Lower lobe of right lung (tissue), 2 donors: ENCODE measurements at places on chromosomes 2 and 18. TPM values are rescaled to one million over a fixed set of nuclear protein-coding genes. Genes with fewer than 3 reads are reported as not detected.

The CLEC4F gene
- 0.71 TPM for total RNA-seq

- H3K4me3 ChIP-seq, result no peak overlapping the region
- H3K4me1 ChIP-seq, result no peaks in the 10 kb centered on the region
- H3K27ac ChIP-seq, result no peak overlapping the region
- DNase-seq, result no peak
- no peaks in the 10 kb centered on the region for H3K27me3 ChIP-seq
- no peaks in the 10 kb centered on the region for H3K36me3 ChIP-seq
Measured at GRCh38 chr2:128772671-128773070, 454.0 kb upstream of the HS6ST1 start.

DNA sequence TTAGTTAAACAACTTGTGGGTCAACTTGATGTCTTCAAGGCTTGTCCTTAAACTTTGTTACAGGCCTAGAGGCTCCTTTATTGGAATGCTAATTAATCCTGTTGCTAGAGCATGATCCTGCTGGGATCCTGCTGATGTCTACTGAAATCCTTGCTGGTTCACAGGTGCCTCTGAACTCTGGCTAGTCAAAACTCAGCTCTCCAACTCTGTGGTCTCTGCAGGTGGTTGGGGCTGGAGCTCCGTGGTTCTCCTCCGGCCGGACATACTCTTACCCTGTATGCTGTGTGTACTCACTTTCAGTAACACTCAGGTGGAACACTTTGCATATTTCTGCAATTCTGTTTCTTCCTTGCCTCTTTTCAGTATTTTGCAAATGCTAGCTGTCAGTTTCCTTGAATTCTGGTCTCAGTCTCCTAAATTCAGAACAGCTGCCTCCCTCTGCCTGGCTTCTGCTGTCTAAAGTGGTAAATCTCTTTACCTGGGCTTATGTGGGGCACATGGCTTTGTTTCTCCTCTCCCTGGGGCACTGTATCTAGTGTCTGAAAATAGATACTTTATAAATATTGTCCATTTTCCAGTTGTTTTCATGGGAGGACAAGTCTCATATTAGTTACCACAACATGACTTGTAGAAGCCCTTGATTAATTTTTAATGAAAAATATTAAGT, 113.0 kb downstream of the ATP9B start:
- no peak overlapping the region for H3K27ac ChIP-seq
- H3K4me1 ChIP-seq, result no peaks in the 10 kb centered on the region
- DNase-seq, result no peak
- no peak overlapping the region for H3K4me3 ChIP-seq
- H3K36me3 ChIP-seq, result peaks cover 4% of the 10 kb centered on the region

- no peak overlapping the region for H3K27ac ChIP-seq
- DNase-seq, result no peak
- H3K36me3 ChIP-seq, result peaks cover 37% of the 10 kb centered on the region
- H3K27me3 ChIP-seq, result no peaks in the 10 kb centered on the region
- no peak overlapping the region for H3K4me3 ChIP-seq
Measured at GRCh38 chr2:241422350-241422749, 66.3 kb downstream of the FARP2 start.

DNA sequence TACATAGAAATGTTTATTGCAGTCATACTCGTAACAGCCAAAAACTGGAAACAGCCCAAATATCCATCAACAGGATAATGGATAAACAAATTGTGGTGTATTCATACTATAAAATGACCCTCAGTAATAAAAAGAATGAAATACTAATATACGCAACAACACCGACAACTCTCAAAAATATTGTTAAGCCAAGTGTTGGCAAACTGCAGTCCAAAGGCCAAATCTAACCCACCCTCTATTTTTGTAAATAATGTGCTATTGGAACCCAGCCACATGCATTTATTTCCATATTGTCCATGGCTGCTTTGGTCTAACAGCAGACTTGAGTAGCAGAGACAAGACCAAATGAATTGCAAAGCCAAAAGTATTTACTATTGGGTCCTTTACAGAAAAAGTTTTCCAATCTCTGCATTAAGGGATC, 151.0 kb downstream of the MREG start:
- DNase-seq, result no peak
- no peaks in the 10 kb centered on the region for H3K36me3 ChIP-seq
- no peak overlapping the region for H3K27ac ChIP-seq
- no peaks in the 10 kb centered on the region for H3K4me1 ChIP-seq
- no peak overlapping the region for H3K4me3 ChIP-seq
- H3K27me3 ChIP-seq, result no peaks in the 10 kb centered on the region

The MCEE gene
- 22.2 TPM for total RNA-seq

GRCh38 chr2:176134035-176134434, 4.5 kb downstream of the HOXD8 start:
- no peak overlapping the region for H3K4me3 ChIP-seq
- no peak for DNase-seq
- H3K27ac ChIP-seq, result no peak overlapping the region

The EFEMP1 gene
- total RNA-seq, result 219 TPM

- H3K4me3 ChIP-seq, result peak overlapping the region; percentile 68
- H3K4me1 ChIP-seq, result peaks cover 85% of the 10 kb centered on the region
- peak; percentile 74 for DNase-seq
- H3K27ac ChIP-seq, result peak overlapping the region; percentile 92
- no peaks in the 10 kb centered on the region for H3K36me3 ChIP-seq
- H3K27me3 ChIP-seq, result no peaks in the 10 kb centered on the region
Measured at GRCh38 chr2:73984922-73985307, 205 bp downstream of the TET3 start.

The SLC4A3 gene
- 1.0 TPM for total RNA-seq

The SERPINB13 gene
- total RNA-seq, result not detected

- no peaks in the 10 kb centered on the region for H3K36me3 ChIP-seq
- H3K4me1 ChIP-seq, result no peaks in the 10 kb centered on the region
- no peak for DNase-seq
- H3K27me3 ChIP-seq, result peaks cover 6% of the 10 kb centered on the region
Measured at GRCh38 chr2:118457951-118458350, 369.7 kb downstream of the INSIG2 start.

DNA sequence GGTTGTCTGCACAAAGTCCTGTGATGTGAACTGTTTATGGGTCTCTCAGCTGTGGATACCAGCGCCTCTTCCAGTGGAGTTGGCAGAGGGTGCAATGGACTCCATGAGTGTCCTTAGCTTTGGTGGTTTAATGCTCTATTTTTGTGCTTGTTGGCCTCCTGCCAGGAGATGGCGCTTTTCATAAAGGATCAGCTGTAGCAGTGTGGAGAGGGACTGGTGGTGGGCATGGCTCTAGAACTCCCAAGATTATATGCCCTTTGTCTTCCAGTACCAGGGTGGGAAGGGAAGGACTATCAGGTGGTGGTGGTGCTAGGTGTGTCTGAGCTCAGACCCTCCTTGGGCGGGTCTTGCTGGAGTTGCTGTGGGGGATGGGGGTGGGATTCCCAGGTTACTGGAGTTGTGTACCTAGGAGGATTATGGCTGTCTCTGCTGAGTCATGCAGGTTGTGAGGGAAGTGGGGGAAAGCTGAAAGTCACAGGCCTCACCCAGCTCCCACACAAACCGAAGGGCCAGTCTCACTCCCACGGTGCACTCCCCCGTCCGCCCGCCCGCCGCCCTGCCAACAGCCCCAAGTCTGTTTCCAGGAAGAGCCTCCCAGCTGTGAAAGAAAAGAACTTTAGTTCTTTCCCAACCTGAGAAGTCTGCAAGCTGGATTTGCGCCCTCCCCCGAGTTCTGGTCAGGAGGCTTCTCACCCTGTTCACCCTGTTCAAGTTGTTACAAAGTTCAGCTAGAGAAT, 108.1 kb downstream of the MARCO start:
- H3K4me3 ChIP-seq, result no peak overlapping the region
- H3K36me3 ChIP-seq, result no peaks in the 10 kb centered on the region
- no peak overlapping the region for H3K27ac ChIP-seq
- H3K27me3 ChIP-seq, result no peaks in the 10 kb centered on the region

The SIX2 gene
- 0.38 TPM for total RNA-seq

The ABCG8 gene
- total RNA-seq, result not detected

The ALPI gene
- not detected for total RNA-seq

DNA sequence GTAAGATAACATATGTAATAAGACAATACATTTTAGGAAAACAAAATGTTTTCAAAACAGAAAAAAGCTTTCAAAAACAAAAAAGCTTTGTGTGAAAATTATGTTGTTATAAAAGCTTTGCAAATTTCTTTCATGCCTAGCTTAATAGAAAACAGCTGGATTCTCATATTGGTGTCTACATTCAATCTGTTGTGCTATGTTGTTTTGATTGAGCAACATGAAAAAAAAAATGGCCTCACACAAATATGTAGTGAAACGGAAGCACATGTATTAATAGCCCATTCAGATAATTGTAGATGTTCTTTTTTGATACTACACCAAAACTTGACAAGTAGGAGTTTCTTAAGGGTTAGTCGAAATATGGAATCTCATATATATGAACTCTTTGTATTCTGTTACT, 197.5 kb downstream of the ZEB2 start:
- no peak overlapping the region for H3K27ac ChIP-seq
- no peaks in the 10 kb centered on the region for H3K36me3 ChIP-seq
- peaks cover 18% of the 10 kb centered on the region for H3K4me1 ChIP-seq
- H3K4me3 ChIP-seq, result no peak overlapping the region
- no peak for DNase-seq
- no peaks in the 10 kb centered on the region for H3K27me3 ChIP-seq

DNA sequence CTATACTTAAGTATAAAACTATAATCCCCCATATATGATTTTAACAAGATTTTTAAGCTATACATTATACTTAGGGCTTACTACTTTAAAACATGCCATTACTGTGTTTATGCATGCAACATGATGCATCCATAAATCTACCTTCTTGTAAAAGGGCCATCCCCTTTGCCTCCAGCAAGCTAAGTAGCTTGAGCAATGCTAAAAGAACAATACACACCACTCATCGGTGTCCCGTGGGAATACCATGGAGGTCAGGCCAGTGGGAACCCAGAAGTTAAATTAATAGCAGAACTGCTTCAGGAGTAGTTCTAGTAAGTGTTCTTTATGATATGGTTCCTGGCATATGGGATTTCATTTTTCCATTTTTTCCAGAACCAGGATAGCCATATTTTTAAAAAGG, 37.8 kb downstream of the SH3RF3 start:
- H3K4me3 ChIP-seq, result no peak overlapping the region
- DNase-seq, result no peak
- no peak overlapping the region for H3K27ac ChIP-seq
- no peaks in the 10 kb centered on the region for H3K36me3 ChIP-seq
- H3K27me3 ChIP-seq, result no peaks in the 10 kb centered on the region

GRCh38 chr2:167480232-167480985, 592.1 kb downstream of the XIRP2 start:
- no peaks in the 10 kb centered on the region for H3K4me1 ChIP-seq
- no peaks in the 10 kb centered on the region for H3K36me3 ChIP-seq

DNA sequence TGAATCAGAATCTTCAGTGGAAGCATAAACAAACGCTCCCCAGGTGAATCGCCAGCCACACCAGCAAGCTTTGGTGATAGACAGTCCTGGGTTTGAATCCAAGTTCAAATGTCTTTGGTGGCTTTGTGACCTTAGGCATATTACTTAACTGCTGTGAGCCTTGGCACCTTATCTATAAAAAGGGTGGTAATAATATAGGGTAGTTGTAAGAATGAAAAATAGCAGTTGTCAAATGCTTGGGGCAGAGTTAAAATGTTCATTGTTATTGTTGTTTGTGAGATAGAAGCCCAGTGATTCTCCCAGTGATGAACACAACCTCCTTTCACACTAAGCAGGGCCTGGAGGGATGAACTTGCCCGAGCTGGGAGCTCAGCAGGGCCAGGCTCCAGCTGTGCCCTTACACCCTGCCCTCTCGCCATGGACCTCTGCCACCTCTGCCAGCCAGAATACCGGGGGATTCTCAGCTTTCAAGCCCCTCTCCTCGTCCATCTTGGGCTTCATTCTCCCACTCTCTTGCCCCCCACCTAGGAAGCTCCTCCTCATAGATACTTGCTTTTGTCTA, 6.1 kb upstream of the TMBIM1 start:
- peaks cover 41% of the 10 kb centered on the region for H3K4me1 ChIP-seq
- no peak for DNase-seq
- H3K36me3 ChIP-seq, result no peaks in the 10 kb centered on the region
- H3K27ac ChIP-seq, result peak overlapping the region; percentile 34
- H3K27me3 ChIP-seq, result no peaks in the 10 kb centered on the region

The AAMP gene
- total RNA-seq, result 58.8 TPM

- DNase-seq, result peak; percentile 13
- no peak overlapping the region for H3K4me3 ChIP-seq
- H3K27me3 ChIP-seq, result peaks cover 3% of the 10 kb centered on the region
Measured at GRCh38 chr18:79581911-79582310, 97.7 kb upstream of the CTDP1 start.

The PLGLB1 gene
- total RNA-seq, result 2.7 TPM

- H3K27me3 ChIP-seq, result no peaks in the 10 kb centered on the region
- no peak overlapping the region for H3K27ac ChIP-seq
- H3K36me3 ChIP-seq, result no peaks in the 10 kb centered on the region
- peaks cover 19% of the 10 kb centered on the region for H3K4me1 ChIP-seq
Measured at GRCh38 chr2:172296267-172297046, 130.9 kb upstream of the ITGA6 start.

The CNTNAP5 gene
- total RNA-seq, result not detected

DNA sequence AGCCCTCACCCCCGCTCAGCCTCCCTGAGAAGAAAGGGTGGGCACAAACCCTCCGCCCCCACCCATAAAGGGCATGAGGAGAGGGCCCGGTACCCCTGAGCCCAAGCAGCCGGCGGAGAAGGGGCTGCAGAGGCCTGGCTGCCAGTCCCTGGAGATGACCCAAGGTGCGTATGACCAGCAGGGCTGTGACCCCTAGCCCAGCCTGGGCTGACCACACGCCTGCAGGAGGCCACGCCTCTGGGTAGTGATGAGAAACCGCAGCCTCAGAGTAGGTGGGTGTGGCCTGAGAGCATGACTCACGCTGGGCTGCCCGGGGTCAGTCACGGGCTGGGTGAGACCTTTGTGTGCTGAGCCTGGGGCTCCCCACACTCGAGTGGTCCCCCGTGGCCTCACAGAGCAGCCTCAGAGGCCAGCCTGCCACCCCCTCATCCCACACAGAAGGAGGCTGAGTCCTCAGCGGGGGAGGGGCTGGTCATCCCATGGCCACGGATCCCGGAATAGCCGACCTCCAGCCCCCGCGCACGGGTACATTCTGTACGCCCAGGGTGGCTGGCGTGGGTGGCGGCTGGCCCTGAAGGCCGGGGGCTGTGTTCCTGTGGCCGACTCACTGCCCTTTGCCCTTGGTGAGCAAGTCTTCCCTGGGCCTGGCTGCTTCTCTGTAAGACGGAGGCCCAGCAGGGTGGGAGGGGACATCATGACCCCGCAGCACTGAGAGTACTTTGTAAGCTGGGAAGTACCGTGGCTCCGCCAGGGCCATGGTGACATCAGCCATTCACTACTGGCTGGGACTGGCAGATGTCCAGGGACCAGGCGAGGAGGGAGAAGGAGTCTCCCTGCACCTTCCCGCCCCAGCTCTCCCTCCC, 110.8 kb upstream of the OTOS start:
- peak; percentile 87 for DNase-seq
- peak overlapping the region; percentile 74 for H3K27ac ChIP-seq
- H3K4me3 ChIP-seq, result peak overlapping the region; percentile 27
- H3K27me3 ChIP-seq, result no peaks in the 10 kb centered on the region
- H3K4me1 ChIP-seq, result peaks cover 26% of the 10 kb centered on the region
- H3K36me3 ChIP-seq, result no peaks in the 10 kb centered on the region
